ENCODE measurements at places on chromosomes 5 and 9. TPM values are rescaled to one million over a fixed set of nuclear protein-coding genes. Genes with fewer than 3 reads are reported as not detected.

DNA sequence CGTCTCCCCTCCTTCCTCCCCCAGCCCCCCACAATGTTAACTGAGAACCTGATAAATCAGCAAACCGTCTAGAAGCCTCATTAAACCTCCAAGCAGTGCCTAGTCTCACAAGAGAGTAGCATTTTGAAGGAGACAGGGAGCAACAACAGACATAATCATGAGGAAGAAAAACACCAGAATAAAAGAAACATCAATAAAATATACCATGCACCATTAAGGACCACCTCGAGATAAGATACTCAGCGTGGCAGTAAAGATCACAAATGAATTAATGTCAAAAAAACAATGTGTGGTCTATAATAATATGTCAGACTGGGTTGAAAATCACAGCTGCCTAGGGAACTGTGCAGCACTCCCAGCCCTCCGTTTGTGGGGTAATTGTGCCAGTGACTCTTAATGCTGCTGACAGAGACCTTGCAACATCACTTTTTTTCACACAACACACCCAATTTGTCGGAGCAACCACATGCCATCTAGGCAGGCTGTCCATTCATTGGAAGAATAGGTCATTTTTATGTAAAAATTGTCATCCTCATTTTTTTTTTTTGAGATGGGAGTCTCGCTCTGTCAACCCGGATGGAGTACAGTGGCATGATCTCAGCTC is 450.8 kb upstream of the WWC1 start:
- peak; percentile 74 for DNase-seq

DNA sequence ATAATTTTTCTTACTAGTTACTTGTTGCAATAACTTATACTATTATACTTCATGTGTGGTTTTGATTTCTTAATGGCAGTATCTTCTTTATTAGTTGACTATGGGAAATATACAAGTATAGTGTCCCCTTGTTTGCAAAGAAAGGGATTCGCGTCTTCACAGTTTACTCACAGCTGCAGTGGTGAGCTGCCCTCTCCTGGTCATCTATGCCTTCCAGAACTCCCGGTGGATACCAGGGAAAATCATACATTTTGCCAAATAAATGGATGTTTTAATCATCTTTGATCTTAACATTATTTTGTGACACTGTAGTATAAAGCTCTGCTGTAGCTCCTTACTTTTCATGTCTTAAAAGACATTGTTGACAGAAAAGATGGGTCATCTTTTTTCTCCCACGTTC is 142.0 kb downstream of the ZCCHC7 start:
- peak; percentile 57 for DNase-seq

DNA sequence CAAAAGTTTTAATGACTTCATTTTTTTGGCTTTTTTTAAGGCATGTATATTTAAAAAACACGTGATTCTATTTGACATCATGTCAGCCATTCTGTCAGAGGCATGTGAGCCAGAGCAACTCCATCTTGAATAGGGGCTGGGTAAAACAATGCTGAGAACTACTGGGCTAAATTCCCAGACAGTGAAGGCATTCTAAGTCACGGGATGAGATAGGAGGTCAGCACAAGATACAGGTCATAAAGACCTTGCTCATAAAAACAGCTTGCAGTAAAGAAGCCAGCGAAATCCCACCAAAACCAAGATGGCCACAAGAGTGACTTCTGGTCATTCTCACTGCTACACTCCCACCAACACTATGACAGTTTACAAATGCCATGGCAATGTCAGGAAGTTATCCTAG is 1000.6 kb upstream of the DMAC1 start:
- DNase-seq, result no peak

DNA sequence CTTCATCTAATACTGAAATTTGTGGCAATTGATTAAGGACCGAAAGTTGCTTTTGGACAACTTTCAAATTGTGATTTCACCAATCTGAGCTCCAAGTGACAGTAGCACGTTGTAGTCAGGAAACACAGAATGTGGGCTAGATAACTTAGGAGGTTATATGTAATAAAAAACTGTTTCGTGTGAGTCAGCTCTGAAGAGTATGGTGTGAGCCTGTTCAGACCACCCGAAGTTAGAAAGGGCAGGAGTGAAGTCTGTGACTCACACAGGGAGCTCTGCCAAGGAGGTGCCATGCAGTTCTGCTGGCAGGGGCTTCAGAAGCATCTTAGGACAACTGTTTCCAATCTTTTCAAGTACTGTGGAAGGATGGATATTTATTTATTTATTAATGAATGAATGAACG is 16.4 kb upstream of the ZBTB34 start:
- peak; percentile 92 for DNase-seq

GRCh38 chr5:35771839-35772238 is 84.9 kb upstream of the IL7R start:
- no peak for DNase-seq

DNA sequence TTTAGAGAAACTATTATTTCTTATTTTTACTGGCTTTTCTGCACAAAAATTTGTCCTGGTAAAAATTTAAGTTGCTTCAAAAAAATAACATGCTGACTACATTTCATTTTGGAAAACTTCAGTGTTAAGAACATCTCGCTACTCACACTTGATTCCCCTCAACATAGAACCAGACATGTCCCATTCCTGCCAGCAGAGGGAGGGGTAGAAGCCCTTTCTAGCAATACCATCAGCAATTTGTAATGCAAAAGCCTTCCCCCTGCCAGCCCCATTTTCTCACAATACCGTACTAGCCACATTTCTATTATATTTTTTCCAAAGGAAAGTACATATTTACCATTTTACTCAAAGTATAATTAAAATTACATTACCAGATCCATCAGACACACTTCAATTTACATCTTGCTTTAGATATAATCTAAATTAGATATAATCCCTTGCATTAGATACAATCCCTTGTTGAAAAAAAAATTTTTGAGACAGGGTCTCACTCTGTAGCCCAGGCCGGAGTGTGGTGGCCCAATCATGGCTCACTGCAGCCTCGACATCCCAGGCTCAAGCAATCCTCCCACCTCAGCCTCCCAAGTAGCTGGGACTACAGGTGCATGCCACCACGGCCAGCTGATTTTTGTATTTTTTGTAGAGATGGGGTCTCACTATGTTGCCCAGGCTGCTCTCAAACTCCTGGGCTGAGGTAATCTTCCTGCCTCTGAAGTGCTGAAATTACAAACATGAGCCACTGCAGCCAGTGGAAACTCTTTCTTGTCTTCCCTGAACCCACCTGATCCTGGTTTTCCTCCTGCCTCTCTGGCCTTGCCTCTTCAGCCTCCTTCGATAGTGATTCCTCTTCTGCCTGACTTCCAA is 39.6 kb upstream of the IDNK start:
- peak; percentile 65 for DNase-seq

- DNase-seq, result peak; percentile 84
Observed at GRCh38 chr9:116087751-116088194, 65.8 kb upstream of the PAPPA start.

DNA sequence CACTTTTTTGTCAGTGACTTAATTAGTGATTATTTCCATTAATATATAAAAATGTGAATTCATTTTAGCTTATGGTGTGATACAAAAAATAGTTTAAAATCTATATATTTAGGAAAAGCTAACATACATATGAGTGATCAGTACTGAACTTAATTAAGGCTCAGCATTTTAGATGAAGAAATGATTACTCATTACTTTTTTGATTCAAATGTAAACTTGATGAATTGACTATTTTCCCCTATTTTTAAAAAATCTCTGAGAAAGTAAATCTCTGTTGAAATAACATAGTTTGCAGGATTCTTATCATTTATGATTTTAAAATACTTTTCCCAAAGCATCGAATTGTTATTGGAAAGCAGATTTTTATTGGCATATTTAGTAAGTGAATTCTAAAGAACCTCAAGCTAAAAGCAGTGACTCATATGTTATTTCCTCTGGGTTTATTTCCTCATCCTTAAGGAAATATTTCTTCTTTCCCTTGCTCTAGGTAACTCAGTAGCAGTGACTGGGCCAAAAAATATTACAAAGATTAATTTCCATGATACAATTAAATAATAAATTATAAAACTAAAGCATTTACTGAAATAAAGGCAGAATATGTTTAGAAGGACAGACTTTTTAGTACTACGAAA is 290.6 kb downstream of the FER start:
- peak; percentile 50 for DNase-seq

- DNase-seq, result peak; percentile 60
Observed at GRCh38 chr5:88878976-88879375, 4.0 kb downstream of the MEF2C start.

GRCh38 chr9:114499941-114500696 is 5.2 kb downstream of the WHRN start:
- no peak for DNase-seq

GRCh38 chr5:136605638-136606037 is 240.3 kb upstream of the TRPC7 start:
- DNase-seq, result no peak

DNA sequence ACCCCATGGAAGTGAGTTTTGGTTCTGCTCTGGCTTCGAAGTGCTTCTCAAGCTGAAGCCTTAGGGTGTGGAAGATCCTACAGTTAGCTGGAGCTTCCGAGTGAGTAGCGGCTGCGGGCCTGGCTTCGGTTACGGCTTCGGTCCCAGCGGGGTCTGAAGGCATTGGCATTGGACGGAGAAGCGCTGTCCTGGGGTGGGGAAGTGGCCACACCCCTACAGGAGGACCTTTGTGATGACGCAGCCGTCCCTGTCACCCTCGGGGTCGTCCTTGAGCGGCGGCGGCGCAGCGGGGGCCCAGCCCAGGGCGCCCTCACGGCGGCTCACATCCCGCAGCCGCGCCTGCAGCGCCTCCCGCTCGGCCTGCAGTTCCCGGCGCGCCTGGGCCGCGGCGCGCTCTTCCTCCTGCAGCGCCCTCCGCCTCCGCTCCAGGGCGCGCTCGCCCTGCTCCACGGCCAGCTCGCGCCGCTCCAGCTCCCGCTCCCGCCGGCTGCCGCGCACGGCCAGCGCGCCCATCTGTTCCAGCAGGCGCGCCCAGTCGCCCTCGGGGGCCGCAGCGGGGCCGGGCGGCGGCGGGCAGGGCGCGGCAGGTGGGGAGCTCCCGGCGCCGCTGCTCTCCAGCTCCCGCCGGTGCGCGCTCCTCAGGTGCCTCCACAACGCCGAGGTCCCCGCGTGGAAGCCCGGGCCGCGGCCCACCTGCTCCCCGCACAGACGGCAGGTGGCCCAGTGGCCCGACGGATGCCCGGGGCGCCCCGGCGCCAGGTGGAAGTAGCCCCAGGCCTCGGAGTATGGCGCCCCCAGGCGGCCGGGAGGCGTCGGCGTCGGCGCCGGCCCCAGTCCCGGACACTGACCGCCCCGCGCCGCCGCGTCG is 9.9 kb downstream of the ZBED3 start:
- peak; percentile 85 for DNase-seq

The LPCAT1 gene
- total RNA-seq, result 31.6 TPM

The SHLD3 gene
- total RNA-seq, result 1.2 TPM

The C6 gene
- not detected for total RNA-seq

Measured in GM23248 (cell line).